ENCODE measurements at places on chromosomes 5 and 9. TPM values are rescaled to one million over a fixed set of nuclear protein-coding genes. Genes with fewer than 3 reads are reported as not detected.

The NR6A1 gene
- 54.6 TPM for polyA plus RNA-seq

The GARIN3 gene
- 45.6 TPM for polyA plus RNA-seq

The SEC16A gene
- polyA plus RNA-seq: 67.8 TPM

The CDHR2 gene
- polyA plus RNA-seq: 39.8 TPM

The CLIC3 gene
- polyA plus RNA-seq: 2.8 TPM

The C1QTNF3 gene
- polyA plus RNA-seq: 31.3 TPM

The PCDHA2 gene
- 0.57 TPM for polyA plus RNA-seq
